ENCODE measurements at places on chromosomes 2 and 18.

DNA sequence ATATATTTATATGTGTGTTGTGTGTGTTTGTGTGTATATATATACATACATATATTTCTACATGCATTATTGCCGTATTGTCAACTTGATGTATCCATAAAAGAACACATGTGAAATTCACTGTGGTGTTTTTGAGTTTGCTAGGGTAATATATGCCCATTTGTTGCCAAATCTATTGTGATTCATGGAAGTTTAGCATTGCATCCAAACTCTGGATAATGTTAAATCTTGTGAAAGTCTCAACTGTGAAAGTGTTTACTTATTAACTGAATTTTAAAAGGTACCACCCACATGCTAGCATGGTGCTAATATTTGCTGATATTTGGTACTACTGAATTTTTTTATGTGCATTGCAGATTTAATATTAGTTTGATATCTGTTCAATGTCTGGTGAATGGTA lies 96.6 kb upstream of the SLC8A1 start:
- DNase-seq = no peak

- DNase-seq = no peak
Observed at GRCh38 chr2:104755026-104755878, 98.7 kb upstream of the POU3F3 start.

GRCh38 chr18:62144338-62144737 lies 42.5 kb downstream of the PIGN start:
- no peak for DNase-seq

- DNase-seq = no peak
Observed at GRCh38 chr2:19868701-19869580, 32.8 kb downstream of the TTC32 start.

DNA sequence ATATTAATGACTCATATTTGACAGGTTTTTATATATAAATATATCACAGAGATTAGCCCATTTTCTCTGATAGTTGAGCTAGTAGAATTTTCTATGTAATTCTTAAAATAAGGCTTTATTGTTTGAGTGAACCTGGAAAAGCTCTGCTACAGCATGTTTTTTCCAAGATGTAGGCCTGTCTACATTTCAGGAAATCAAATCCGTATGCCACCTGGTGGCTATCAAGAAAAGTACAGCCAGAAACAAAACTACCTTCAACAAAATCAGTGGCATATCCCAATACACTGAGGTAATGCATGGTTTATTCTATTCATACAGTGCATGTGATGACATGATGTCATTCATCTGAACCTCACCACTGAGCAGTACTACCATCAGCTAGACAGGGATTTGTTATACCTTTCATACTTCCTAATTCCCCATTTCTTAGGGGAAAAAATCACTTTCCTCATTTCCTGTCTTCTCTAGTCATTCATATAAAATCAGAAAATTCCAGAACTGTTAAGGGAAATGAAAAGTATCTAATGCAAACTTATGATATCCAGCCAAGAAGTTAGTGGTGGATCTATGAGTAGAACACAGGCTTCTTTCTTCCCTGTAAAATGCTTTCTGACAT lies 310.4 kb upstream of the SYT4 start:
- no peak for DNase-seq

GRCh38 chr2:44169155-44169898 lies 652 bp downstream of the PPM1B start:
- DNase-seq = no peak

DNA sequence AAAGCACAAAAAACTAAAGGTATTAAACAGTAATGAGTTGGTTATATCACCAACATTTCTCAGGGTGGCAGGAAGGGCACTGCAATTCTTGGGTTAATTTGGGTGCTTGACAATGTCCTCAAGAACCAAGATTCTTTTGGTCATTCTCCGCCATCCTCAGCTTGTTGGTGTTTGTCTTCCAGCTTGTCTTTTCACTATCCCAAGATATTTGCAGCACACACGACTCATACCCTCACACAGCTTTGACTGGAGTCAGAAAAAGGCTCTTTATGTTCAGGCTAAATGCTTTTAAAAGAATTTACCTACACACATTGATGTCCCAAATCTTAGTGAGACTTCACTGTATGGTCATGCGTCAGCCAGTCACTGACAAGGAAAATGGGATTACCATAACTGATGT lies 12.5 kb downstream of the GREB1L start:
- DNase-seq = no peak

DNA sequence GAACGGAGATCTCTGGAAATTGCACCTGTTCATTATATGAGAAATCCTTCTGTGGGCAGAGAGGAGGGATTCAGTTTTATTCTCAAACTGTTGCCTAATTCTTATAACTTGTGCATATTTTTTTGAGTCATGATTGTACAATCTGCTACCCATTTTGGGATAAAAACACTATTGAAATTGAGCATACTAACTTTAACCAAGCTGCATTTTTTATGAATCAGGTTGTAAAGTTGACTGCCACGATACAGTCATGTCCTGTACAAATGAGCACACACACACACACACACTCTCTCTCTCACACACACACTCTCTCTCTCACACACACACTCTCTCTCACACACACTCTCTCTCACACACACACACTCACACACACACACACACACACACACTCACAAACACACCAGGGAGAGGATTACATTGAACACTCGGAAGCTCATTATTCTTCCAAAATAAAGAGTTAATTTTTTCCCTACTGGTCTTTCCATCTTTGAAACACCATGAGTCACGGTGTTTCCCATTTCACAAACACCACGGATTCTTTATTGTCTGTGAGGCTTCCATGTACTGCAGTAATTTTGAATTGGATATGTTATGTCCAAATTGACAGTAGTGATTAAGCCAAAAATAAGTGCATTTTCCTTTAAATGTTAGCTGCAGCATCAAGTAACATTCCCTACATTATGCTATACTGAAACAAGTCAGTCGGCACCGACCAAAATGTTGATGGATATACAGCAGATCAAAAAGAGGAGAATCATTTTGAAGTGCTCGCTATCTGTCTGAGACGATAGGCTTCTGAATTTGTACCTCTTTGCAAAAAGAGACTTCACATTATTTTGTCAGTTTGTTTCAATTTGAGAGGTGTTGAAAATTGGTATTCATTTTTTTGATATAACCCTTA lies 216.9 kb downstream of the ARHGAP15 start:
- no peak for DNase-seq

DNA sequence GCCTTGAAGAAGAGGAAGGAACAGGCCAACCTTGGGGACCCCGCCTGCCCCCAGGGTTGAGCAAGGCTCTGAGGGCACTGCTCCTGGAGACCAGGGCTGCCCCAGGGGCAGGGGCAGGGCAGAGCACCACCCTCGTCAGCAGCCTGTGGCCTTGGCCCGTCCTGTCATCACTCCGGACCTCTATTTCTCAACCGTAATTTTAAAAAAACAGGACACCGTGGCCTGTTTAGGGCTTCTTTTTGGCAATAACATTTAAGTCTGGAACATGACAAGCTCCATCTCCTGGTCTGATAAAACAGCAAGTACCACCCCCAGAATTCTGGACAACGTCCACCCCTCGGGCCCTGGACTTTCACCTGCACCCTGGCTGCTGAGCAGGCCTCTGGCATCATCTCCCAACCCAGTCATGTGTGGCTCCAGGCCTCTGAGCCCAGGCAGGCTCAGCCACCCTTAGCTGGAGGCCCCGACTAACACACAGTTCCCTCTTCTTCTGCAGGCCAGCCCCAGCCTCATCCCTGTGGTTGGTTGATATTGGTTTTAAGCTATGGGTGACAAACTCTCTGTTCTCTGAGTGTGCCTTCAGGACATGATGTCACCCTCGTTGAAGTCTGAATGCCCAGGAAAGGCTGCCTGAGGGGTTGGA lies 22.6 kb upstream of the ID2 start:
- no peak for DNase-seq

DNA sequence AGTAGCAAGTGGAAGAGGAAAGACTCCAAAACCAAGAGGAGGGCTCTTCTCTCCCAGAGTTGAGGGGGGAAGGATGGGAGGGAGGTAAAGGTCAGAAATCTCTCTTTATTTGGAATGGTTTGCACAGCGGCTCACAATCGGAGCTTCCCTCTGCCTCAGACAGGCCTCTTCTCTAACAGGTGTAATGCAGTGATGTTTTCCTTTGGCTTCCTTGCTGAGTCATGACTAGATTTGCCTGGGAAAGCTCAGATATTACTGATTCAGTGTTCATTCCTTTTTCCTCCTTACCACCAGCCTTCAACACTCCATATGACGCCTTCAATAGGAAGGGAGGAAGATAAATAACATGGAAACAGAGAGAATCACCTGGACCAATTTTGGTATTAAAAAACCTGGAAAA lies 136.6 kb downstream of the RNF152 start:
- DNase-seq = no peak

DNA sequence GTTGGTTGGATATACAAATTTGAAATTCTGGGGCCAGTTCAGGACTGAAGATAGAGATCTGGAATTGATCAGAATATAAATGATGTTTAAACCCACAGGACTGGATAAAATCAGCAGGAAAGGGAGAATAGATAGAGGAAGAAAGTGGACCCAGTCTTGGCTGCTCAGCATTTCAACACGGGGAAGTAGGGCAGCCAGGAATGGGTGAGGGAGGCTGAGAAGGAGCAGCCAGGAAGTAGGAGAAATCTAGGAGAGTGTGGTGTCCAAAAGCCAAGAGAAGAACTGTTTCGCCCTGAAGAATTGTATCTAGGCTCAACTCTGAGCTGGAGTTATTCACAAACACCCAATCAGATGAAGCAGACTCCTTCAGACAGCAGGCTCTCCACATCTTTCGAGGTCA lies 197.9 kb downstream of the CDCA7 start:
- no peak for DNase-seq

DNA sequence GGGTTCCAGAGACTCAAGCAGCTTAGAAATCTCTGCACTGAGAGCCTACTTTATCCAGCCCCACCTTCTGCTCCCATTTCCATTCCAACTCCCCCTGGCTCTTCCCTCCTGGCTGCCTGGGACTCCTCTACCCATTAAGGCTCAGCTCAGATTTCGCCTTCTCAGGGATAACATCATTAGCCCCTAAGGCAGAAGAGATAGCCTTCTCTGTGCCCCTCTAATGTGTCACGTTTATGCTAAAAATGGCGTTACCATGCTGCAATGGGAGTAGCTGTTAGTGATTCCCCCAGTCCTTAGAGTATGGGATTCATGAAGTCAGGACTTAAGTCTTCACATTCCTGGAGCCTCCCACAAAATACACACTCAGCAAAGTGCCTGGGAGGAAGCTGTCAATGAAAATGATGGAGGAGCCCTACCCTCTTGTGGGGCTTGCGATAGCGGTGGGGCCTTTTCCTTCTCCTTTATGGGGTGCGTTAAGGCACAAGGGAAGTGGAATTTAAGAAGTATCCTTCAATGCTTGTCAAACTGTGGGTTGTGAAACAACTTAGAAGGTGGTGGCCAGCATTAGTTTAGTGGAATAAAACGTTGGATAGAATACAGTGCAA lies 144.7 kb upstream of the COPS8 start:
- DNase-seq = no peak

DNA sequence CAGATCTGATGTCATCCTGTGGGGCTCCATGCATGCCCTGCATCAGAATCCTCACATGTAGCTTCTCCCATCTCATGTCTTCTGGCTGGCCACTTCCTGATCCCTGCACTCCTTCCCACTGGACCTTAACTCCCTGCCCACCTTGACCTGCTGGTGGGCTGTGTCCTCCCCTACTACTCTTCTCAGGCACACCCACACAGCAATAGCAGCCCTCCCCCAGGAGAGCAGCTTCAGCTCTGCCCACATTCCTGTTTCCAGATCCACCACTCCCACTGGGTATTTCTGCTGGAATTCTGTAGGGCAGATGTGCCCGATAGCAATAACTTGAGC lies 137.0 kb upstream of the HS6ST1 start:
- DNase-seq = no peak

DNA sequence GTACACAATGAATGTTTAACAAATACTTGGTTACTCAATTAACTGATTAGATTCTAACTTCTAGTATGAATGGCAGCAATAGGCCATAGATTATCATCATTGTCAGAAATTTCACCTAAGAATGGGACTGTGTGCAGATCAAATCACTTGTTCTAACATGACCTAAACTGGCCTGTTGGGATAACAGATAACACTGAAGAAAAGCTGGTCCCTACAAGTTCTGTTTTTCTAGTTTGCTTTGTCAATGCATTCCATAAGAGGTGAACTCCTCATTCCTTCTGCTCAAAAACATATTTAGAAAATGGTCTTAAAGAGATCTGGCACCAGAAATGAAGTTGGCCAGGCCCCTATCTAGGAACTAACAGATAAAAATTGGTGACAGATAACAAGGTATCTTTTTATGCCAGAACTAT lies 175.4 kb downstream of the THADA start:
- DNase-seq = no peak

DNA sequence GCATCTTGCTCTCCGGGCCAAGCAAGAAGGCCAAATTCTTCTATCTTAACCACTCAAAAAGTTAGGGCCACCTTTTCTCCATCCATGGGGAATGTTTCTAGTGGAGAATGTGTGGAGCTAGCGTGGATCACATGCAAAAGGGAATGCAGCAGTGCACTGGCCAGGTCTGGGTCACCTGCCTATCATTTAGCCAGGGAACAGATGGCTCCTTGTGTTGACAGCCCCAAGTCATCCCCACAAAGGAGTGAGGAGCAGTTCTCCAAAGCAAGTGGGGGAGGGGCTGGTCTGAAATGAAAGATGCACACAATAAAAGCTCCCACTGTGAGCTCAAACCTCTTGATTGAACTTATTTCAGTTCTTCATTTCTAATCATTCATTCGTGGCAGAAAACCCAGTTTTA lies 19.1 kb downstream of the EPB41L3 start:
- DNase-seq = no peak

DNA sequence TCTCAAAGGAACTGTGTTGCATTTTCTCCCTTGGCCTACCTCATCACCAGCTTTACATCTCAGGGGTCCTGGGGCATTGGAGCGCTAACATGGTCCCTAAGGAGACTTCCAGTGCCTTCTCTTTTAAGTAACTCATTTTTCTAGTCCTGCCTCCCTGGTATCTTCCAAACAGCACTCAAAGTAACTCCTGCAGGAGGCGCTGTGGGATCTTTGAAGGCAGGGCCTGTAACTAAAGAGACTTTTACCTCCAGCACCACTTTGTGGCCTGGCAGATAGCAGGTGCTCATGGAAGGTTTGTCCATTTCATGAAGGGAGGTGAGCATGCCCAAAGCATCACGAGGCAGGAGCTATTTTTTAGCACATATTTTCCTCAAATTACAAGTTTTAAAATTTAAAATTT lies 411.0 kb upstream of the GYPC start:
- no peak for DNase-seq

DNA sequence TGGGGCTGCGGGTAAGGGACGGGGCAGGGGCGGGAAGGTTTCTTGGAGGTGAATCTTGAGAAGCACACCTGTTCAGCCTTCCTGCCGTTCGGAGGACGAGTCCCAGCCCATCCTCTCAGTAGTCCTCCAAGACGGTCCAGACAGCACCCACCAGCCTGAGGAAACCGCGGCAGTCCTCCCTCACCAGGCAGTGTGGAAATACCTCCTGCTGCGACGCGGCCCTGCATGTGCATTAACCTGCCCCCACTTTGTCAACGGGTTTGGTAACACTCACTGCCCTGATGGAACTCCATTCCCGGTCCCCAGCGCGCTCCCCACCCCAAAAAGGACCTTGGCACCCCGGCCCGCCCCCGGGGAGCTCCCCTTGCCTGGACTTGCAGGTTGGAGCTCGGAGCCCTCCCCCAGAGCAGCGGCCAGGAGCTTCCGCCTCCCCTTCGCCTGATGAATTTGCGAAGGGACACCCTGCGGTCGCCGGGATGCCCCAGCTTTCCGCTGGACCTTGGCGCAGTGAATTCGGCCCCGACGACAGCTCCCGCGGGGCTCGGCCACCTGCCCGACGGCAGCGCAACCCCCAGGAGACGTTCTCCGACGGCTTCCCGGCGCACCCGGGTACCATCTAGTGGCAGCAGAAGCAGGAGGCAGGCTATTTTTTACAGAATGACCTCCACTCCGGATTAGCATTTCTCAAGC lies 31.5 kb downstream of the ACVR1C start:
- DNase-seq = no peak

All from urinary bladder (tissue), 4 donors.